ENCODE measurements at places on chromosomes 7 and 10.

GRCh38 chr10:59819265-59819664 is 66.0 kb upstream of the MRLN start:
- no peak for DNase-seq

GRCh38 chr7:18855796-18856195 is 261.6 kb downstream of the TWIST1 start:
- DNase-seq: no peak

- no peak for DNase-seq
Measured at GRCh38 chr10:102102421-102102820, 17.7 kb downstream of the LDB1 start.

DNA sequence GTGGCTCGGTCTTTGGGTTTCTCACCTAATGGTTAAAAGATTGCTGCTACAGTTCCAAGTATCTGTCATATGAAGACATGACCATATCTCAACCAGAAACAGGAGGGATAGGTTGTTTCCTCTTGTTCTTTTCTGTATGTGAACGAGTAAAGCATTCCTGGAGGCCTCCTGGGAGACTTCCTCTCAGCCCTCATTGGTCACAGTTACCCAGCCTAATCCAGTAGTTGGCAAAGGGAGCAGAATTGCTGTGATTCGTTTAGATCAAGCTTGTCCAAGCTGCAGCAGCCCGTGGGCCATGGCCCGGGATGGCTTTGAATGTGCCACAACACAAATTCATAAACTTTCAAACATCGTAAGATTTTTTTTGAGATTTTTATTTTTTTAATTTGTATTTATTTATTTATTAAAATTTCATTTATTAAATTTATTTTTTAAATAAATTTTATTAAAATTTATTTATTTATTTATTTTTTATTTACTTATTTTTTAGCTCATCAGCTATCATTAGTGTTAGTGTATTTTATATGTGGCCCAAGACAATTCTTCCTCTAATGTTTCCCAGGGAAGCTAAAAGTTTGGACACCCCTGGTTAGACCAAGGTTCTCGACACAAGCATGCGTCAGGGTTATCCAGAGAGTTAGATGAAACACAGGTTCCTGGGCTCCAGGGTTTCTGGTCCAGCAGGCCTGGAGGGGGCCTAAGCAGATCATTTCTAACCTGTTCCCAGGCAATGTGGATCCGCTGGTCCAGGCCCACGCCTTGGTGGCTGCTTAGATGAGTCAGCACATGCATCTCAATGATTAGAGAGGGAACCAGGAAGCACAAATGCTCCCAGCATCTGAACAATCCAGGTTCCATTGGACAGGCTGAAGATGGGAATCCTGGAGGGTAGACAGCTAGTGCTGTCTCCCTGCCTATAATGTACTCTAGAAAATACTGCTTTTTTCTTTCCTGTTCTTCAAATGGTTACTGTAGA is 25.6 kb downstream of the CDC123 start:
- DNase-seq: no peak

DNA sequence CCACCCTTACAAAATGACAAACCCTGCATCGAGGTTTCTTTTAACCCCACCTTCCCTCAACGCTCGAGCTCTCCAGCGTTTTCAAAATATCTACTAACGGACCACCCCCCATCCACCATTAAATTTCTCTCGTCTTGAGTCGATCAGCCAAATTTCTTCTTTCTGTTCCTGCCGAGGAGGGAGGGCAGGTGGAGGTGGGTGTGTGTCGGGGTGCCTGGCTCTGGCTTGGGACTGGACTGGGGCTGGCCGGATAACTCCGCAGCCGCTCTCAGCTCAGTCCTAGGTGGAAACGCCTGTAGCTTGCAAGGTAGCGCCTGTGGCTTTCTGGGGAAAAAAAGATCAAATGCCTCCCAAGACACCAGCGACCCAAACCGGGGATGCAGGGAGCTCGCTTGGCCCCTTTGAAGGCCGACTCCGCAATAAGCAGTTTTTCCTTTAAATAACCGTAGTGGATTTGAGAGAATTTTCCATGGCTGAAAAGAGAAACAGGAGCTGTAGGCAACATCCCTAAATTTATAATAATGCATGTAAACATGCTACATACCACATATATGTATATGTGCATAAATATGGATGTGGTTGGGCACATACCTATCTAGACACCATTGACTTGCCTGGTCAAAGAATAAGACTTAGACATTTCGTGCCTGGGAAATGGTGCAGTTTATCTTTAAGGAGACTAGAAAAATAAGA is 1.9 kb upstream of the TMEM178B start:
- no peak for DNase-seq

GRCh38 chr7:121431389-121431995 is 35.4 kb upstream of the FAM3C start:
- DNase-seq: no peak

DNA sequence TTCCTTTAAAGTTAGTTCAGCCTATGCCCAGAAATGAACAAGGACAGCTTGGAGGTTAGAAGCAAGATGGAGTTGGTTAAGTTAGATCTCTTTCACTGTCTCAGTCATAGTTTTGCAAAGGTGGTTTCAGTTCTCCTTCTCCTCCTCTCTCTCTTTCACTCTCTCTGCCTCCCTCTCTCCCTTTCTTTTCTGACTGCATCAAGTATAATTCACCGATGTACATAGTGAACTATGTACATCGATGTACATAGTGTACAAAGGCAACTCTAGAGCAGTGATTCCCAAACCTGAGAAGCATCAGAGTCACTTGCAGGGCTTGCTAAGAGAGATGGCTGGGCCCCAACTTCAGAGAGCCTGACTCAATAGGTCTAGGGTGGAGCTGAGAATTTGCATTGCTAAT is 1259.7 kb downstream of the TYW1 start:
- no peak for DNase-seq

GRCh38 chr10:128161031-128161430 is 34.8 kb upstream of the MKI67 start:
- DNase-seq: no peak

GRCh38 chr7:77450054-77450453 is 33.9 kb upstream of the GSAP start:
- DNase-seq: no peak

GRCh38 chr7:151166629-151167196 is 781 bp downstream of the GBX1 start:
- no peak for DNase-seq

GRCh38 chr10:90112681-90113080 is 411.3 kb downstream of the KIF20B start:
- DNase-seq: no peak

DNA sequence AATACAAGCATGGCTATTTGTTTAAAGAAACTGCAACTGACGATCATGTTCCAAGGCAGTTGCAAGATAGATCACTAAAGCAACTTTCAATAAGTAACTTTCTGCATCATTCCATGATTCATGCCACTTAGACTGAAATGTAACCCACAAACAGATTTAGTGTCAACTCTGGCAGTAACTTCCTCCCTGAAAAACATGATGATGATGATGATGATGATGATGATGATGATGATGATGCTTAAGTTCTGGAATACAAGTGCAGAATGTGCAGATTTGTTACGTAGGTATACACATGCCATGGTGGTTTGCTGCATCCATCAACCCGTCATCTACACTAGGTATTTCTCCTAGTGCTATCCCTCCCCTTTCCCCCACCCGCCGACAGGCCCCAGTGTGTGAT is 754.7 kb downstream of the INHBA start:
- no peak for DNase-seq

GRCh38 chr10:103789771-103790201 is 65.6 kb downstream of the SH3PXD2A start:
- no peak for DNase-seq

GRCh38 chr7:65475734-65476319 is 102.2 kb downstream of the ZNF92 start:
- DNase-seq: peak; percentile 44

GRCh38 chr10:77603534-77603927 is 34.1 kb downstream of the KCNMA1 start:
- peak; percentile 59 for DNase-seq

- no peak for DNase-seq
Measured at GRCh38 chr10:124598196-124598595, 136.6 kb downstream of the LHPP start.

DNA sequence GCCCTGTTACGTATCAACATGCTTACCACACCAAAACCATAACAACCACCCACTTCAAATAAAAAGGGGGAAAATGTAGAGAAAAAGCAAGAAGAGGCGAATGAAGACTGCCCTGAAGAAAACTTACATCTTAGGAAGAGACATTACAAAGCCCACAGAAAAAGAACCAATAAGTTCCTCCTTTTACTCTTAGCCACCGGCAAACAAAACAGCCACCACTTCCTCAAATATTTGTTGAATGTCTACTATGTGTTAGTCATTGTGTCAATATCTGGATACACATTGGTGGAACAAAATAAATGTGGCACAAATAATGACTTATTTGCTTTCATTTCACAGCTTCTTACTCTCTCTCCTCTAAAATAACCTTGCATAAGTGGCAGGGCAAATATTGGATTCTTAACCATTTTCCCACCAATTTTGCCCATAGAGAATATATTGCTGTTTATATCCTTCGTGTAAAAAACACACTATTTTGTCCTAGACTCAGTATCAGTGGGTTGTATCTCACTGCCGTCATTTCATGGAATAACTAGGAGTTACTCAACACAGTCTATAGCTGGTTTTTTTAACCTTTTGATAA is 106.8 kb downstream of the ANK3 start:
- no peak for DNase-seq

DNA sequence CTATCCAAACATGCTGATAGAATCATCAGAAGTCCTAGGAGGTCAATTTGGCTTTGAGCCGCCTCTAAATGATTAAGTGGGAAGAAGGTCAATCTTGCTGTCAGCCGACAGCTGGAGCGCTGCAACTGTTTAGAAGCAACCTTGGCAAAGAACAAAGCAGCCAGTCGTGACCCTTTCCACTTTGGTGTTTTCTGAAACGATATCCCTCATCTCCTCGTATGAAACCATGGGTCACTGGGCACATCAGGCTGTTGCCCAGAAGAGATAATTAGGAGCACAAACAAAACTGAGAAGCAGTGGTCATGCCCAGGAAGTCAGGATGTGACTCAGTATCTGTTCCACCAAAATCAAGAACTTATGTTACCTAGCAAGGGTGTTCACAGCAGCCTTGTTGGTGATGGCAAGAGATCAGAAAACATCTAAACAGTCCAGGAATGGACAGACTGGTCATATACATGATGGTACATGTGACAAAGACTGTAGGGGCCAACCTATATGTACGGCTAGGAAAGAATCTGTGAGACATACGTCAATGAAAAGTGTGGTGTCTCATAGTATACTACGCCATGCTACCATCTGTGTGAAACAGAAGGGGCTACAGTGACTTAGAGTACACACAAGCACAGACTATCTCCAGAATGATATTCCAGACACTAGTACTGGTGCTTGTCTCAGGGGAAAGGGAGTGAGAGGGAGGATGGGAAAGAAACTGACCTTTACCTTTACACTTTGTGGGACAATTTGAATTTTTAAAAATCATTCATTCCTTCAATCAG is 22.4 kb downstream of the STN1 start:
- no peak for DNase-seq

GRCh38 chr7:120993553-120994191 is 5.2 kb downstream of the CPED1 start:
- no peak for DNase-seq

- no peak for DNase-seq
Measured at GRCh38 chr10:3944591-3944990, 159.6 kb upstream of the KLF6 start.

DNA sequence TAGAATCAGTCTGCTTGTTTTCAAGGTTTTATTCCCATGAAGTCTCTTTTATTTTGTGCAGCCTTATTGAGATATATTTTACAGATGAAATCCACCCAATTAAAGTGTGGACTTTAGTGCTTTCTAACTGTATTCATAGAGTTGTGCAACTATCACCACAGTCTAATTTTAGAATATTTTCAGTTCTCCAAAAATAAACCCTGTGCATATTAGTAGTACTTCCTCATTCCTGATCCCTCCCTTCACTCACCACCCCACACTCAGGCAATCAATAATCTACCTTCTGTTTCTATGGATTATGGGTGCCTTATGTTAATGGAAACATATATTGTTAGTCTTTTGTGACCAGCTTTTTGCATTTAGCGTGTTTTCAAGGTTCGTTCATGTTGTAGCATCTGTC is 185.7 kb upstream of the TMEM72 start:
- DNase-seq: no peak

- no peak for DNase-seq
Measured at GRCh38 chr10:93330824-93331223, 151.3 kb downstream of the MYOF start.

DNA sequence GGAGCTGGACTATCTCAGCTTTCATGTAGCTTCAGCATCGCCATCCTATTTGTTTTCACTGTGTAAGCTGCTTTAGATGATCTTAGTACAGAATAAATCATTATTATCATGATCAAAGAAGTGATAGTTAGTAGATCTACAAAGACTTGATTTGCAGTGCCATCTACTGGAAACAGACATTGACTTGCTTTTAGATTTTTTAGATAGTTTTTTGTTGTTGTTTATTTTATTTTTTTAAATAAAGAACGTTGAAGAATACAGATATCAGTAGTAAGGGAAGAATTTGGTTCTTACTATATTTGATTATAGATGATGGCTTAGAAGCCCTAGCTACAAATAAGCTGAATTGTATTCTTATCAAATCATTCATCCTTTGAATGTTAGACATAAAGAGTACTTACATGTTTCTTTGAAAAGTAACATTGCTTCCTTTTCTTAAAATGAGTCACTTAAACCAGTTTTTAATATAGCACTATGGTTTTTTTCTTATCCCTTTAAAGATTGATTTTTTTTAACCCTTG is 6.3 kb upstream of the SFMBT2 start:
- peak; percentile 68 for DNase-seq

DNA sequence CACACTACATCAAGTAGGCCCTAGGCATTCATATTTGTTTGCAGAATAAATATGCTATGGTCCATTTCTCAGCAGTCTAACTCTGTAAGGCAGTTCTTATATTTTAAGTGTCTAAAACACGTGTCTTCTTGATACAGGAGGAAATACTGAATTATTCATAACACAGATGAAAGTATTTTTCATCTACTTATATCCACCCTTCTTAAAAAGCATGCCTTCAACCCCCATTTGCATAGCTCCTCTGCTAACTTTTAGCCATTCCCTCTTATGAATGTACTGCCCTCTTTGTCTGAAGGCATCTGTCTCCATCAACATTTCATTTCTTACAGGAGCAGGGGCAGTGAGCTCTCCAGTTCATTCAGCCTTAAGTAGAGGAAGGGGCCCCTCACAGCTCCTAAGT is 57.7 kb downstream of the ZFAND4 start:
- no peak for DNase-seq

DNA sequence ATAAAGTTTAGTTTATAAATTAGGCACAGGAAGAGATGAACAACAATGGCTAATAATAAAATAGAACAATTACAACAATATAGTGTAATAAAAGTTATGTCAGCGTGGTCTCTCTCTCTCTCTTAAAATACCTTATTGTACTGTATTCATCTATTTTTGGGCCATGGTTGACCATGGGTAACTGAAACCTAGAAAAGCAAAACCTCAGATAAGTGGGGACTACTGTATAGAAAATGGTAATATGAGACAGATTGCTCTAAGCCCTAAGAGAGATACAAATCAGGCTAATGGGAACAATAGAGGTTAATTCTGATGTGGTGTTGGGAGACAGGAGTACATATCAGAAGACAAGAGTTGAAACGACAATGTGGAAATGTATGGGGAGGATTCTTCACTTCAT is 86.2 kb downstream of the ZNF365 start:
- DNase-seq: no peak
